Bone marrow (tissue), 2 donors: ENCODE measurements at places on chromosomes 2 and 18.

DNA sequence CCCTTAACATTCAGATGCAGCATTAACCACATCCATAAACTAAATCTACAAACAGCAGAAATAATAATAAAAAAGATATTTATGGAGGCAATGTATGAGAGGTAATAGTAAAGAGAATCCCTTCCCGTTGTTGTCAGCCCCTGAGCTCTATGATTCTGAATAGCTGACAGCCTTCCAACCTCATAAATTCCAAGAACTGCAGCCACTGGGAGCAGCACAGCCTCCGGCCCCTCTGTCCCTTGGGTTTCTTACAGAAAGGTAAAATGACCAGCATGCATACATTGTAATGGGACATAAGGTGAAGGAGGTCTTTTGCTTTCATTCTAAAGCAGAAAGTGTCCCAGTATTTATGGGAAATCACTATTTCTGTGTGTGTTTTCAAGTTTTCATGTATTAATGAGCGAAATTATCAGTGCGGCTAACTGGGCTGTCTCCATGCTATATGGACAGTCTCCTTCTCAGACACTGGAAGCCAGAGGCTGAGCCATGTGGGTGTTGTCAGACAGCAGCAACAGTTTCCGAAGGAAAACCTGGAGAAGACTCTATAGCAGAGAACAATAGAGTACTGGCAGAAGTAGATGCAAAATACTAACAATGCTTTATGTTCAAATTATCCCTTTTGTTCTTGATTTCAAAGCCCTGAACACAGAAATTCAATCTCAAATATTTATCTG is 151.6 kb downstream of the LRRC30 start:
- DNase-seq, result no peak

DNA sequence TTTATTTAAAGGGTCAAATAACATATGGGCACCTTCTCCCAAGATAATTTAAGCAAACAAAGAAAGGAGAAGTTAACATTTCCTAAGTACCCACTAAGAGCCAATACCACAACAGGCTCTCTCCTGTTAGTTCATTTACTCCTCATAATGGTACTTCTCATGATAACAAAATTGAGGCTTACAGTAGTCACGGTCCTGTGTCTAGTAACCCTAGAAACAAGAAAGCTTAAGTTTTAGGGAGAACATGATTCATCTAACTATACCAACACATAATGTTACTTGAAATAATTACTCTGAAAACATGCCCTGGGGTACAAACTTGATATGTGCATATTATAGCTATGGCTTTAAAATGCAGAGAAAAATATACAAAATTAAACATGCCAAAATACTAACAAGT is 19.8 kb downstream of the IWS1 start:
- no peak for DNase-seq

DNA sequence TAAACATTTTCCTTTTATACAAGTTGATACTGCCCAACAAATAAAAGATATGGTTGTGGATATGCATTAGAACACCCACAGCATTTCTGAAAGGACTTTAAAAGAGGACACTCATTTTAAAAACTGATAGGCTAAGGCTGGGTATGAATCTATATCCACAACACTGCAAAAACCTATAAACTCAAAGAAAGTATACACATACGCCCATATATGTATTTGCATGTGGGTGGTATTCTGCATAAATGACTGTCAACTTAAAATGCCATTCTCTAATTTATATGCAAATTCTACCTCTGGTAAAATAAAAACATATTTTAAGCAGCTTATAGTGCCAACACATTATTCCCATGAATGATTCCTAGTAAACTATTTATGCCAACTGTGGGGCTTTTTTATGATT is 20.1 kb downstream of the FIGN start:
- DNase-seq, result no peak

GRCh38 chr2:240585681-240586197 is 795 bp upstream of the CAPN10 start:
- no peak for DNase-seq

GRCh38 chr2:113979191-113980128 is 89.6 kb downstream of the ACTR3 start:
- DNase-seq, result no peak

GRCh38 chr2:974502-974901 is 23.9 kb downstream of the SNTG2 start:
- DNase-seq, result no peak

- no peak for DNase-seq
Measured at GRCh38 chr18:8121942-8122480, 487.2 kb upstream of the RAB12 start.

GRCh38 chr18:24726727-24727492 is 266.5 kb downstream of the HRH4 start:
- peak; percentile 60 for DNase-seq

- DNase-seq, result peak; percentile 94
Measured at GRCh38 chr2:55112229-55113031, 62.2 kb upstream of the RTN4 start.

DNA sequence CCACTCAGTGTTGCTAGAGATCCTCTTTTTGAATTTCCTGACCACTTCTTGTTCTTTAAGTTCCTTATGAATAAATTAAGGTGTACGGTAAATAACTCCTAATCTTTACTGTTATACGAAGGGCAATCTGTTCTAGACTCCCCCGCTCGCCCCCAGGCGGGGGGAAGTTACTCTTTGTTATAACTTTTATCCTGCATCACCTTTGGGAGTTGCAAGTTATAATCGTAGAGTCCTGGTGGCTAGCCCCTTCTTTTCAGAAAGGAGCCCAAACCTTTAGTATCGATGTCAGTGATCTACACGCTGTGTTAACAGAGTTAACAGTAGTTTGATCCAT is 652 bp downstream of the GCA start:
- no peak for DNase-seq

DNA sequence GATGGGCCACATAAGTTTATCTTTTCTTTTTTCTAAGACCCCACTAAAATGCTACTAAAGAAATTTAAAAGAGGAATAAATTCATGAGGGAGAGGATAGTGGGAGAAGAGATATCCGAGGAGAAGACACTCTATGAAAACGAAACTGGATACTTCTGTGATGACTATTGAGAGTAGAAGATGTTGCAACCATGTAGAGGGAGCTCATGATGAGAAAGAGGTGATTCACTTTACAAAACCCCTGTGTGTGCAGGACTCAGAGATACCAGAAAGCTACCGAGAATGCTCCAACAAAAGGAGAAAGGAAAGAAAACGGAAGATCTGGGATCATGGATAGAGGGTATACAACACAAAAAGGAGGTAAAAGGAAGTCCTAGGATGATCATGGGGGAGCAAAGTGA is 34.9 kb downstream of the SLC38A11 start:
- DNase-seq, result no peak

GRCh38 chr2:152508446-152508845 is 173.5 kb downstream of the FMNL2 start:
- DNase-seq, result no peak

DNA sequence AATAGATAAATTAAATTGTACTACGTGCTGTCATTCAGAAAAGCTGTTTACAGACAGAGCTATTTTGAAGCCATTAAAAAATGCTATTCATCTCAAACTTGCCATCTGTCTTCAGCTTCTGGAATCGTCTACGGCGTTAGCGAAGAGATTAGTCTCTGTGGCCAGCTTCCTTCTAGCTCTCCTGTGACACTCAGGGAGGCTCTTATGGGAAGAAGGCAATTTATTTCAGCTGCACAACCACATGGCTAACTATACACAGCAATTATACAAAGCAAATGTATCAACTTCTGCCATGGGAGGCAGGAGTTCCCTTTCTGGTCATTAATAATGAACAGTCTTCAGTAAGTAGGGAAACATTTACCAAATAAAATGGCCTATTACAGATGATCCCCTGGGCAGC is 6.3 kb downstream of the CTAGE1 start:
- no peak for DNase-seq

DNA sequence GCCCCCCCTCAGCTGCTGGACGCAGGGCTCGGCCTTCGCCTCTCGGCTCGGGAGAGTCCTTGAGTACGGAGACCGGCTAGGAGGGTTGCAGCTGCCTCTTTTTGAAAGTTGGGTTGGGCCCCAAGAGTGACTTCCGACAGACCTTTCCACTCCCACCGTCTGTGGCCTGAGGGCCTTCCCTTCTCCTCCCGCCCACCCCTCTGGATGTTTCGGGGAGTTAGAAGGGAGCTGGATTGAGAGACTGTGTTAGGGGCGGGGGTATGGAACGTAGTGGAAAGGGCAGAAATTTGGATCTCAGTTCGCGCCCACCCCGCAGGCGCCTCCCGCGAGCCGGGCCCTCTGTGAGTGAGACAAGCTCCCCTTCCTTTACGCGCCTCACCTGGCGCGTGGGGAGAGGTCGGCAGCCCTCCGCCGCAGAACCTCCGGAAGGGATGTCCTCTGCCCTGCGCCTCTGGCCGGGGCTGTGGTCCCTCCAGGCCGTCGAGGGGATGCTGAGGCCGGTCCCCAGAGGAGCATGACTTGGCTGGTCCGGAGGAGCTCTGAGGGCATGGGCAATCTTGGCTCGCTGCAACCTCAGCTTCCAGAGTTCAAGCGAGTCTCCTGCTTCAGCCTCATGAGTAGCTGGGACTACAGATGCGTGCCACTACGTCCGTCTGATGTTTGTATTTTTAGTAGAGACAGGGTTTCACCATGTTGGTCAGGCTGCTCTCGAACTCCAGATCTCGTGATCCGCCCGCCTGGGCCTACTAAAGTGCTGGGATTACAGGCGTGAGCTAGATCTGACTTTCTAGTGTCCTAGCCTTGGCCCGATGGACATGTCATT is 15.9 kb downstream of the C2orf74 start:
- peak; percentile 48 for DNase-seq

DNA sequence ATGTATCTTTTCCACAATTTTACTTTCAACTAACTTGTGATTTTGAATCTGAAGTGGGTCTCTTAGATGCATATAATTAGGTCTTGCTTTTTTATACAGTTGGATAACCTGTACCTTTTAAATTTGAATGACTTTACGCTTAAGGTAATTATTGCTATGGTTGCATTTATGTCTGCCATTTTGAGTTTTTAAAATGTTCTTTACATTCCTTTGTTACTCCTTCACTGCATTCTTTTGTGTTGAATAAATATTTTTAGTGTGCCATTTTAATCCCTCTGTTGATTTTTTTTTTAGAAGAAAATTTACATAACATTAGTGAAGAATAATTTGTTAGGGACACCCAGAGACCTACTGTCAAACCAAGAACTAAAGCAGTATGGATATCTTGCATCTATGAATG is 65.3 kb downstream of the BIRC6 start:
- DNase-seq, result no peak

DNA sequence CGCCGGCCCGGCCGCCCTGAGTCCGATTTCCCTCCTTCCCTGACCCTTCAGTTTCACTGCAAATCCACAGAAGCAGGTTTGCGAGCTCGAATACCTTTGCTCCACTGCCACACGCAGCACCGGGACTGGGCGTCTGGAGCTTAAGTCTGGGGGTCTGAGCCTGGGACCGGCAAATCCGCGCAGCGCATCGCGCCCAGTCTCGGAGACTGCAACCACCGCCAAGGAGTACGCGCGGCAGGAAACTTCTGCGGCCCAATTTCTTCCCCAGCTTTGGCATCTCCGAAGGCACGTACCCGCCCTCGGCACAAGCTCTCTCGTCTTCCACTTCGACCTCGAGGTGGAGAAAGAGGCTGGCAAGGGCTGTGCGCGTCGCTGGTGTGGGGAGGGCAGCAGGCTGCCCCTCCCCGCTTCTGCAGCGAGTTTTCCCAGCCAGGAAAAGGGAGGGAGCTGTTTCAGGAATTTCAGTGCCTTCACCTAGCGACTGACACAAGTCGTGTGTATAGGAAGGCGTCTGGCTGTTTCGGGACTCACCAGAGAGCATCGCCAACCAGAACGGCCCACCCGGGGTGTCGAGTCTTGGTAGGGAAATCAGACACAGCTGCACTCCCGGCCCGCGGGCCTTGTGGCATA is 4.6 kb downstream of the SIX2 start:
- no peak for DNase-seq

DNA sequence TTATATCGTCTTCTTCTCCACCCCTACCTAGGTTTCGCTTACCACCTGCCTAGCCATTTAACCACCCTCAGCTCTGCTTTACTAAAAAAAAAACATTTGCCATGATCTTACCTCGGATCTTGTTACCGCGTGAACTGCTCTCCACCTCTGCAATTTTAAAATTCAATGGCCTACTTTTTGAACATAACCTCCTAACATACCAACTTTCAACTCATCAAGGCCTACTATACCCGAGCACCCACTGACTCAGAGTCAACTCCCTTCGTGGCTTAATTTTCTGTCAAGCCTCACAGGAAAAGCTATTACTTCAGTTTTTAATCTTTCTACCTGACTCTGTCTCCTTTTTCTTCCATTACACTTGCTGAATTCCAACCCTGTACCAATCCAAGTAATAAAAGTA is 55.7 kb downstream of the ATAD2B start:
- no peak for DNase-seq

DNA sequence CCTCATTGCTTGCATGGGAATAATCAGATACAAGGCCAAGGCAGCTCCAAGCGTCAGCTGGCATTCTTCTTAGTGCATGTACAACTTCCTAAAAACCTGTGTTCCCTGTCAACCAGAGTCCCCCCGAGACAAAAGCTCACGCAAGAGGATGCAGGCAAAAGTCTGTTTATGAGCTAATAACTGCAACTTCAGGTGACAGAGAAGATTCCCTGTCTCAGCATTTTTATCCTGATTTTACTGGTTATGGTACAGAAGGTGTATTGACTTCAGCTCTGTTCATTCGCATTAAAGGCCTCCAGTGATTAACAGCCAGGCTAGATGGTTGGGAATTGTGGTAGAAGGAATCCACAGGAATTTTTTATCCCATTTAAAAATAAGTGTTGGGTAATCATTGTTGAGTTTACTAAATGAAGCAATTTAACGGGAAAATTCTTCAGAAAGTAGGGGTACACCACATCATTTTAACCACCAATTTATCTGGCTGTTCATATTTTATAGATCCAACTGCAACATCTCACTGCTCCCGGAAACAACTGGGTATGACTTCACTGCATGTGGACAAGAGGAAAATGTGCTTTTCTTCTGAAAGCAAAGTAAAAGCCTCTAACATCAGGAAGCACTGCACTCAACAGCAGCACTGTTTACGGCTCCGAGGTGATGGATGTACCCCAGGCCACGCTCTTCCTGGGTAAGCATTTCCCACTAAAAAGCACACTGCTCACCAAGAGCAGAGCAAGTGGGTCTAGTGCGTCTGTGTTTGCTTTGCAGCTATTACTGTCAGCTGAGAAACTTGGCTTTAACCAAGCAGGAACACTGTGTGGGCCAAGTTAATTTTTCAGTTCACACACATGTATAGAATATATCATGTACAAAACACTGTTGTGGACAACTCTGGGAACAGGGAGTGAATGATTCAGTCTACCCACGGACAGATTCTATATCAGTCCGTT is 31.9 kb downstream of the CCBE1 start:
- DNase-seq, result no peak

DNA sequence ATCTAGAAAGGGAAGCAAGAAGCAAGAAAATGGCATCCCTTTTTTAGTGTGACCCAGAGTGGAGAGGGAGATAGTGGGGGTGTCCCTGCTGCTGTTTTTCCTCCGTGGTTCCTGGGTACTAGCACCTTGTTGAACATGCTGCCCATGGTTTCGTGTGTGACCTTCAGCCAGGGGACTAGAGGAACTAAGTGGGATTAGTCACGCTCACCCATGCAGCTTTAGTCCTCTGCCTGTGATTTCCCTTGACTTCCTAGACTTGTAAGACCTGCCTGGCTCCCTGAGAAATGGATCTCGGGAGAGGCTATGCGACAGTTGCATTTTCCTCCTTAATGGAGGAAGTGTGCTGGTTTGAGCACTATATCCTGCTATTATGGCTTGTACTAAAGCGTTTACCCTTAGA is 471.4 kb downstream of the DCDC2C start:
- DNase-seq, result no peak

- DNase-seq, result no peak
Measured at GRCh38 chr18:65610939-65611338, 139.9 kb upstream of the CDH7 start.
